ENCODE measurements at places on chromosomes 12 and 14. TPM values are rescaled to one million over a fixed set of nuclear protein-coding genes. Genes with fewer than 3 reads are reported as not detected.

INHBC gene
- total RNA-seq: not detected

ZNF384 gene
- 38.8 TPM for total RNA-seq

DNA sequence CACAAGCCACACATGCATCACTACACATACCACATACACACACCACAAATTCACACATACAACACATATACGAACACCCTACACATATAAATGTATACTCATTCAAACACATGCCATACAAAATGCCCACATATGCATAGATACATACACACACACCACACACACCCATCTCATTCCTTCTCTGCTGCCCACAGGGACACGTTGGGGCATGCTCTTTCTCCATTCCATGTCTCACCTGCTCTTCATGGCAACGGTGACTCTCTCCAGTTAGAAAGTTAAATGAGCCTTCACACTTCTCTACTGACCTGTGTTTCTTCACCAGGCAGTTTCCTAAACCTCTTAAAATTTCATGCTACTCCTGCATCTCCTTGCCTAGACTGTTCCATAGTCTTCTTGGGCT lies 1194.8 kb downstream of the BCL11B start:
- no peak for DNase-seq

ADAM21 gene
- 0.72 TPM for total RNA-seq

- DNase-seq: no peak
Observed at GRCh38 chr14:76497550-76498462, 121.9 kb downstream of the ESRRB start.

Measured in HFFc6 (cell line).